Activated CD4-positive, alpha-beta T cell treated with anti-CD3 and anti-CD28 coated beads, Interleukin-2, amount 50 U/mL, for 1 hour (primary cell): ENCODE measurements at places on chromosomes 13 and 19.

- DNase-seq, result no peak
Measured at GRCh38 chr13:89401264-89401675, 1730.1 kb downstream of the SLITRK5 start.

GRCh38 chr13:41458761-41459431 is 1.5 kb downstream of the RGCC start:
- DNase-seq, result peak; percentile 65

- DNase-seq, result no peak
Measured at GRCh38 chr13:43631106-43631505, 155.7 kb downstream of the ENOX1 start.

DNA sequence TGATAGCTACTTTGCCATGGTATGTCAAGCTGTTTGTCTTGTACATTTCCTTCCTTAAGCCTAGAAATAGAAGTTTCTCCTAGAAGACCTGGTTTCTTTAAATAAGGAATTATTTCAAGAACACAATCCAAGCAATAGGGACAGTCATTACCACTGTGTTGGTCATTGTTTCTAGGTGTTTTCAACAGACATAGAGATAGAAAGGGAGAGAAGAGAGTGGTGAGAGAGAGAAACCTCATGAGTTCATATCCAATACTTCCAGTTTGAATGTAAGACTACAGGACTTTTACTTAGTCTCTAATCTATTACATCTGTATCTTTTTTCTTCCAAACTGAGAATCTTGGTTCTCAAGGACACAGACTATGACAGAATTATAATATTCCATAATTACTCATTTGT is 245.9 kb upstream of the STARD13 start:
- no peak for DNase-seq

DNA sequence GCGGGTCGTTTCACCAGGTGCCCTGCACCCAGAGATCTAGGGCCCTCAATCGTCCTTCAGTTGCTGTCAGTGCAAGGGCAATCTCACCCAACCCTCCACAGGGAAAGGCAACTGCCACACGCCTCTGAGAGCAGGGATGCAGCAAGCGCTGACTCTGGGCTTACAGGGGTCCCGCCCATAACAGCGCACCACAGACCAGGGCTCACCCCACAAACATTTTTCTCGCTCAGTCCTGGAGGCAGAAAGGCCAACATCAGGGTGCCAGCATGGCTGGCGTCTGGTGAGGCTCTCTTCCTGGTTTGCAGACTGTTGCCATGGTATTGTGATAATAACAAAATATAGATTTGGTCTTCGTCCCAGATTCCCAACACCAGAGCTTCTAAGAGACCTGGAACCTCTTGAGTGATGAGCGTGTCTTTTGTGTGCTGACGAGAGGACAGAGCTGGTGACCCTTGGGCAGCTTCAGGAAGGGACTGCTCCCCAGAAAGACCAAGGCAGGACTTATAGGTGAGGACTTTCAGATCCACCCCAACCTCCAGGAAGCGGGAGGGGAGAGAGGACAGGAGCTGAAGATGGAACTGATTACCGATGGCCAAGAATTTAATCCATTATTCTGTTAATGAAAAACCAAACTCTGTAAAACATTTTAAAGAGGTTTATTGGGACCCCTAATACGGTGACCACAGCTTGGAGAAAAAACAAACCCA is 51.3 kb downstream of the C13orf46 start:
- DNase-seq, result no peak

DNA sequence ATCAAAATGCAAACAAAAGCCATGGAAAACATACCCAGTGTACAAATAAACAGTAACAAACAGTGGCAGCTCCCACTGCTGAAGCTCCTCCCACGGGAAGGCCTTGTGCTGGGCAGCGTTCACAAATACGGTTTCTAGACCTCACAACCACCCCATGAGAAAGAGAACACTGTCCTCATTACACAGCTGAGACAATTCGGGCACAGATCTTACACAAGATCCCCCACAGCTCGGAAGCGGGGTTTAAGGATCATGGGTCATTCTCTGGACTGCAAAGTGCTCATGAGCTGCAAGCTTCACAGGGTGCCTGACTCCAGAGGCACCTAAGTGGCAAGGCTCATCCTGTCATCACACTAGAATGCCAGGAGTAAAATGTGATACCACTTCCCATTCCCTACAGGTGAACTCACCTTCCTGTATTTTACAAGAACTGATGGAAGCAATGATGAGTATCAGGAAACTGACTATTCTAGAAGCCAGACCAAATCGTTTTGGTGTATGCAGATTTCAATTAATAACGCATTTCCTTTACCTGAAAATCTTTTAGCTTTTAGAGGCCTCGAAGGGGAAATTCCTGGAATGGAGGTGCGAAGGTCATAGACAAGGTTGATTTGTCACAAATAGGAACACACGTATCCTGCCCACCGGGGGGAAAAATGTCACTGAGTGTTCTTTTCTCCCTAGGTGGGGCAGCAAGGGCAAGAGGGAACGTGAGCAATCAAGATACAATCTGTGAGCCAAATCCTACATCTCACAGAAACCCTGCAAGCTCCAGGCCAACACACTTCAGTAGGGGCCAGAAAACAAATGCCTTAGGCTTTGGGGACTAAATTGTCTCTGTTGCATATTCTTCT is 41.2 kb downstream of the STK24 start:
- DNase-seq, result no peak

DNA sequence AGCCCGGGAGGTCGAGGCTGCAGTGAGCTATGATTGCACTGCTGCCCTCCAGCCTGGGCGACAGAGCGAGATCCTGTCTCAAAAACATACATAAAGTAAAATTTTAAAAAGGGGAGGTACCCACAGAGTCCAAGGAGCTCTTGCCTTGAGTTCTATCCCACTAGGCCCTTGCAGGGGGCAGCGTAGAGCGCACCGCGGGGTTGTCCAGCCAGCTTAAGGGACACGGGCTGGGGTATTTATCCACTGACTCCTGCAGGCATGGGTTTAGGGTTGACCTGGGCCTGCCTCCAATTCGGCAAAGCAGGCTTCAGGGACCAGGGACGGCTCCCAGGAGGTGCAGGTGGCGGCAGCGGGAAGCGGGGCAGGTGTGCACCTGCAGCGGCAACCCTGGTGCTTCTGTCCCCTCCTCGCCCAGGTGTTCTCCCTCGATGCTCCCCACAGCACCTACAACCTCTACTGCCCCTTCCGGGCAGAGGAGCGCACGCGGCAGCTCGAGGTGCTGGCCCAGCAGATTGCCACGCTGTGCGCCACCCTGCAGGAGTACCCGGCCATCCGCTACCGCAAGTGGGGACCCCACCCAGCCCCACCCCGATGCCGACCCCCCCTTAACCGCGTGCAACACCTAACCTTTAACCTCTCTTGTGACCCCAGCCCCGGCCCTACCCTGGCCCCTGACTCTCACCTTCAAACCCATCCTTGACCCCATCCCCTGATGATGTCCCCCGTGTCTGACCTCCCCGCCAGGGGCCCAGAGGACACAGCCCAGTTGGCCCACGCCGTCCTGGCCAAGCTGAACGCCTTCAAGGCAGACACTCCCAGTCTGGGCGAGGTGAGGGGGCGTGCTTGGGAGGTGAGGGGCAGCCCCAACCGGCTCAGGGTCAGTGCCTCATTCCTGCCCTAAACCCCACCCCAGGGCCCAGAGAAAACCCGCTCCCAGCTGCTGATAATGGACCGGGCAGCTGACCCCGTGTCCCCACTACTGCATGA is 4.7 kb downstream of the STXBP2 start:
- DNase-seq, result no peak
